ENCODE measurements at places on chromosomes 5 and 9.

GRCh38 chr5:82534986-82535385 lies 256.8 kb upstream of the RPS23 start:
- DNase-seq: no peak

DNA sequence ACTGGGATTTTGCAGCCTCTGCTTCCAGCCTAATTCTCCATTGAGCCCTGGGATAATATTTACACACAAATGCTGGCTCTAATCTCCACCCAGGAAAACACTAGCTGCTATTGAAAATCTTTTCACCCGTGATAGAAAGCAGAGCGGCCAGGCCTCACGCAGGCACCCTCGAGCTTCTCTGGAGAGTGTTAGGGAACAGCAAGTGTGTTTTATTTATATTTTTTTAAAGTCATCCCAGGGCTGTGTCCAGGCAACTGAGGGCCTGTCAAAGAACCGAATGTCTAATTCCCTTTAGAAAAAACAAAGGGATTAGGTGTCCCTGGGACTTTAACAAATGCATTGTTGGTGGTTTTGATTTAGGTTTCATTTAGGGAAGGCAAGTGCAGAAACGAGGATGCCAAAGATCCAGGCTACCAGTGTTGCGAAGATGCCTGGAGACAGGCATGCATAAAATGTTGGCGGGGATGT lies 51.2 kb upstream of the SPRY4 start:
- no peak for DNase-seq

DNA sequence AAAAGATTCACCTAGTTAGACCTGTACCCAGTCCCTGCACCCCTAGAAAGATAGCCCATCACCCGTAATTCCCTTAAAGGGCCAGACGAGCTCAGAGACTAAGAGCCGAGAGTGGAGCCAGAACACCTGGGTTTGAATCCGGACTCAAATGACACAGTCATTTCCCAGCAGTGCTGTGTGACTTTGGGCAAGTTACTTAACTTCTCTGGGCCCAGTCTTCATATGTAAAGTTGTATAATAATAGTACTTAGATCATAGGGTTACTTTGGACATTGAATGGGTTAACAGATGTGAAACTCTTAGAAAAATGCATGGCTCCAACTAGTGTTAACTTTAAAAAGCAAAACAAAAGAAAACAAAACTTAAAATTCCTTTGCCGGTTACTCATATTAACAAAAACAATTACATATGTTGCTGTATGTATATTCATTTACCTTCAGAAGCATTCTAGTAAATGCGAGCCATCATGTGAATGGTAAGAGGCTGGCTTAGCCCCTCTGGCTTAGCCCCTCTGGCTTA lies 40.4 kb upstream of the RASGRF2 start:
- no peak for DNase-seq

DNA sequence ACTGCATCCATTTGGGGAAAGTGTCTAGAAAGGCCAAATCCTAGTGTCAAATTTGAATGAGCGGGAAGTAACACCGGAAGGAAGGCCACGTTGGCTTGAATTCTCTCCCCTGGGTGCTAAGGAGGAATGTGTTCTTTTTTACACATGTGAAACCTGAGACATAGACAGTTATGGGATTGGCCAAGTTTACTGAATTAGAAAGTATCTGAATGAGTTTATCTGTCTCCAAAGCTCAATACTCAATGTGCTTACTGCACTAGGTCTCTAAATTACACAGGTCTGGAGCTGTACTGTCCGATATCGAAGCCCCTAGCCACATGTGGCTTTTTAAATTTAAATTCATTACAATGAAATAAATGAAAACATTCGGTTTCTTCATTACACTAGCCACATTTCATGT lies 6.0 kb downstream of the DMRT1 start:
- no peak for DNase-seq

DNA sequence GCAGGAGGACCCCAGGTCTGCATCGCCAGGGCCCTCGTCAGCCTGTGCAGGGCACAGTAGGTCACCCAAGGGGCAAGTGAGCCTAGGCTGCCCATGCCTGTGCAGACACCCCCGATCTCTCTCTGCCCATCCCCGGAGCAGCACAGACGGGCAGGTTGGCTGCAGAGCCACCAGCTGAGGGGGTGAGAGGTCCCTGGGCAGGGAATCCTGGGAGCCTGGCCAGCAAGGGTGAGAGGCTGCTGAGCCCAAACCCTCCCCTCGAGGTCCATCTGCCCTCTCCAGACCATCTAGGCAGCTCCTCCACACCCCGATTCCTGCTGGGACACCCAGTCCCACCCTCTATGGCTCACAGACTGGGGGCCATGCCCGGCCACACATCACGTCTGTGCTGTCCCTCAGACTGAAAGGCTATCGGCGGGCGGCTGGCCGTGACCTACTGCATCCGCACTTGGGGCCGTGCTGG lies 2.8 kb upstream of the DPP7 start:
- no peak for DNase-seq

DNA sequence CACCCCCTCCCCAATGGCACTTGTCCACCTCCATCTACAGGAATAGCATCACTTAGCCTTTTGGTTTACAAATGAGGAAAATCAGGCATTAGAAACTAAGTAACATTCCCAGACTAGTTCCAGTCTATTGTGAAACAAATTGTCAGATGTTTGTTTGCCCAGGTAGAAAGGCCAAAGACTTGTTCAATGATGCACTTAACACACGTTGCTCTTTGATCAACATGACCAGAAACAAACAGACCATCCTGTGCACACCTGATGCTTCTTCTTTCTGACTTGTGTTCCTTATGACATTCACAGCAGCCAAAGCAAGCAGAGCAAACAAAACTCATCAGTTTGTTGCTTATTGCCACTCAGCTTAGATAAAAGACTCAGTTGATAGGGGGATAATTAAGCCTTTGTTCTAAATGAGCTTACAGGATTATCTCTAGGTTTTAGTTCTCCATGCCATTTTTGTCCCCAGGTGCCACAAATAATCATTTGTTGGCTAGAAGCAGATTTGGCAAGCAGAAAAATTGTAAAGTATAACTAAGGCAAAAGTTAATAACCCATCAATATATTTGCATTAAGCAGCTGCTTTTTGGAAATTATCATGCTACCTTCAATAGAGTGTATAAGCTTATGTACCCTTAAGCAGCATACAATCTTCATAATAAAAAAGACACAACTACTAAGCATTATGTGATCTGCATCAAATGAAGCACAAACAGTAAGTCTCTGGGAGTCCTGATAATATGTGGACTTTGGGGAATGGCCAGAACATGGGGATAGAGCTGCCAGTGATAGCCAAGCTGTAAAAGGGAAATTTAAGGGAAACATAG lies 26.3 kb upstream of the FST start:
- DNase-seq: no peak

DNA sequence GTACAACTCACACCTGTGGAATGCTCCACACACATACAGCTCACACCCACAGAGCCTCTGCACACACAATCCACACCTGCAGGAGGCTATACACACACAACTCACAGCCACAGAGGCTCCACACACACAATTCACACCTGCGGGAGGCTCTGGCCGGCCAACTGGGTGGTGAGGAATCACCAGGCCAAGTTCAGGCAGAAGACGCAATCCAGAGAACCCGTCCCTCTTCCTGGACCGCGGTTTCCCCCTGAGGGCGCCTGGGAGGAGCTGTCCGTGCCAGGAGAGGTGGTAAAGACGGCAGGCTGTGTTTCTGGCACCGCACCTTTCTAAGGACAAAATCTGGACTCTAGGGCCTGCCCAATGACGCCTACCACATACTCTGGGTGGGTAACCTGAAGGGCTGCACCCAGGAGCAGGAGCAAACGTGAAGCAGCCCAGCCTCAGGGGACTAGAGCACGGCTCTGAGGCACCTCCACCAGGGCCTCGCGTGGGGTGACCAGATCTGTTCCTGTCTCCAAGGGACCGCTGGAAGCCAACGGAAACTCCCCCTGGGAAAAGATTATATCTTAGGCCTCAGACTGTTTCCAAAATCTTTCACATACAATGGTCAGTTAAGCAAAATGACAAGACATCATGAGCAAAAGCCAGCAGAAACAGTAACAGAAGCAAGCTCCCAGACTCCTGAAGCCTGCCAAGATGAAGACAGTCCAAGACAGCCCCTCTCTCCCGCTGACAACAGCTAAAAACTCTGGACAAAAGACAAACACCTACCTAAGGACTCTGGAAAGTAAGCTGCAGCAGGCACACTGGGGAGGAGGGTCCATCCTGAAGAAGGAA lies 16.9 kb downstream of the CAMSAP1 start:
- no peak for DNase-seq

GRCh38 chr9:87140605-87141109 lies 193.4 kb upstream of the GAS1 start:
- no peak for DNase-seq

DNA sequence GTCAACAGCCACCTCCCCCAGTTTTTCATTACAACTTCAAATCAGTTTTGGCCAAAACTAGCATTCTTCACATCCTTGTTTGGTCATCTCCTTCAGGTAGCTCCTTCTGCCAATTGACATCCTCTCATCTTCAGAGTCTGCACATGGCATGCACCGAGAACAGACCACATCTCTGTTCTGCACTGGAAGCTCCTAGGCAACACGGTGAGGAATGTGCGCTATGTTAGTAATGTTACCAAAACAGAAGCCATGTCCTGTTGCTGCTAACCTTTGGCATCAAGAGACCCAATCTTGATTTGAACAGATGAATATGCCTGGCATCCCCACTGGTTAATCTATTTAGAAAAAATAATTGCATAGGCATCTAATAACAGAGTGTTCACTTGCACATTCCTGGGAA lies 5.1 kb upstream of the HK3 start:
- DNase-seq: no peak

GRCh38 chr5:176640616-176641015 lies 6.7 kb upstream of the TSPAN17 start:
- DNase-seq: no peak

DNA sequence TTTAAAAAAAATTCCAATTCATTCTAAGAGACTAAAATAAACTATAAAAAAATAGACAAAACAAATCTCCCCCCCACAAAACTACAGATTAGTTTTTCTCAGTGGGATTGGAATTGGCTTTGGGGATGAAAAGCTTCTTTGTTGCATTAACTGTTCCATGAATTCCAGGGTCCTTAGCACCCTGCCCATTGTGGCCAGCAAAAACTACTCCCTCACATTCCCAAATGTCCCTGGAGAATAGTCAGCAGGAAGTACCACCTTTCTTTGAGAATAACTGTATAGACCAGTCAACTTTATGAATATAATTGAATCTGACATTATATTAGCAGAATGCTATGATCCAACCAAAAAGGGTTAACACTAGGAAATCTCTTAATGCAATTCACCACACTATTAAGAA lies 147.9 kb downstream of the LPAR1 start:
- no peak for DNase-seq

DNA sequence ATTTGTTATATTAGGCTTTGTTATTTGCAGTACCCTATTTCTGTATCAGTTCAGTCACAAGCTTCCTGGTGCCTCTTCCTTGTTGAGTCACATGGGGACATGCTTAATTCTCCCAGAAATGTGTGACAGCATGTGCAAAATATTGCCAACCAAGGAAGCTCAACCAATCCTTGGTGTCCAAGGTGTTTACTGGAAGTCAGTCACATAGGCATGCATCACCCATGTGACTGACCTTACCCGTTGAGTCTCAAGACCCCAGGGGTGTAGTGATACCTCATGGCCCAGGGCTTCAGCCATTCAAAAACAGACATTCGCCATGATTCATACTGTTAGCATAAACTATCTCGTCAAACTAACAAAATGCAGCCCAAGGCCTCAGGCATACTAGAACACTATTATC lies 9.3 kb upstream of the ANKDD1B start:
- no peak for DNase-seq

DNA sequence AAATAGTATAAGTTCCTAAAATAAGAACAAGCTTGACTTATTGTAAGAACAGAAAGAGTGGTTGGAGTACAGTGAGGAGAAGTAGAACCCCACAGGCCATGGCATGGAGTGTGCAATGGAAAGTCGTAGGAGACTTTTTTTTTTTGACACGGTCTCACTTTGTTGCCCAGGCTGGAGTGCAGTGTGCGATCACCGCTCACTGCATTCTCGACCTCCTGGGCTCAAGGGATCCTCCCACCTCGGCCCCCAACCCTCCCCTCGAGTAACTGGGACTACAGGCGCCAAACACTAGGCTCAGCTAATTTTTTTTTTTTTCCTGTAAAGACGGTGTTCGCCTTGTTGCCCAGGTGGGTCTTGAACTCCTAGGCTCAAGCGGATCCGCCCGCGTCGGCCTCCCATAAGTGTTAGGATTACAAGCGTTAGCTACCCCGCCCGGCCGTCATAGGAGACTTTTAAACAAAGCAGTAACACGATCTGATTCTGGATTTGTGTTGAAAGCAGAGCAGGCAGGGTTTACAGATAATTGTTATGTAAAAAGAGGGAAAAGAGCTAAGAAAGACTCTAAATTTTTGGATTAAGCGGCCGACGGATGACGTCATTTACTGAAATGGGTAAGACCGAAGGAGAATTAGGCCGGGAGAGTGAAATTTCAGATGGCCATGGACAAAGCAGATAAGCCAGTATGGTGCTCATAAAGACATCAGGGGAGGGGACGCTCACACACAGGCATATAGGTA lies 752 bp downstream of the TSTD2 start:
- DNase-seq: no peak

Data from stimulated activated CD4-positive, alpha-beta T cell treated with anti-CD3 and anti-CD28 coated beads, Interleukin-1b, Interleukin-23, amount 100 ng/mL, for 1 hour (primary cell).